ENCODE measurements at places on chromosomes 4 and X.
A peak's percentile ranks its signal among the peaks of the same experiment; 100 is the strongest.

DNA sequence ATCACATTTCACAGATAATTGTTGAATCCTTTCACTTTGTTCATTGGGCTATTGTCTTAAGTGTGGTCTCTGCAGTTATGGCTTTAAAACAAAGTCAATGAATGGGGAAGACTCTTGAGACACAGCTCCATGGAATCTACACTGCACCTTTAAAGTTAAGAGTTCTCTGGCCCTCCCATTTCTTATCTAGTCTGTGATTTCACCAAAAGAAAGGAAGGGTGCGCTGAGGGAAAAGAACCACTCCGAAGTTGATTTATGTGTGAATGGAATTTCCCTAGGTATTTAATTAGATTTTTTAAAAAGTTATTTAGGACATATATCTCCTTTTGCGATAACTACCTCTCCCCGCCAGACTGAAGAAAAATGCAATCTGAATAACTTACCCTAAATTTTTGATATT, 2.5 kb downstream of the SEPTIN11 start:
- DNase-seq, result no peak

DNA sequence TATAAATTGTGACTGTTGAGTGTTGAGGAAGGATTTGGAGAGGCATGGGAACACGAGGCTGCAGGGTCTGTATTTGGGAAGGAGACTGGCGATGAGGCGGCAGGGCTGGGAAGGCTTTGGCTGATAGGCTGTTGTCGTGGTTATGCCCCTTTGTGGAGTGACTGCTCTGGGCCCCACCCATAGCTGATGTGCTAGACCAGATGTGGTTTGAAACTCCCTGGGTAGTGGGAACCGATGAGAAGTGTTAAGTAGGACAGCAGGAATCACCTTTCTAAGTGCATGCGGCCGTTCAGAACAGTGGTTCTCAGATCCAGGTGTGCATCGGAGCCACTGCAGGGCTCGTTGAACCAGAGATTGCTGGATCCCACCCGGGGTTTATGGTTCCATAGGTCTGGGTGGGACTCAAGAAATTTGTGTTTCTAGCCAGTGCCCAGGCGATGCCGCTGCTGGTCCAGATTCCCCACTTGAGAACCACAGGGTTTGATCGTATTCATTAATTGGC, 42.3 kb downstream of the TBC1D14 start:
- no peak for DNase-seq

DNA sequence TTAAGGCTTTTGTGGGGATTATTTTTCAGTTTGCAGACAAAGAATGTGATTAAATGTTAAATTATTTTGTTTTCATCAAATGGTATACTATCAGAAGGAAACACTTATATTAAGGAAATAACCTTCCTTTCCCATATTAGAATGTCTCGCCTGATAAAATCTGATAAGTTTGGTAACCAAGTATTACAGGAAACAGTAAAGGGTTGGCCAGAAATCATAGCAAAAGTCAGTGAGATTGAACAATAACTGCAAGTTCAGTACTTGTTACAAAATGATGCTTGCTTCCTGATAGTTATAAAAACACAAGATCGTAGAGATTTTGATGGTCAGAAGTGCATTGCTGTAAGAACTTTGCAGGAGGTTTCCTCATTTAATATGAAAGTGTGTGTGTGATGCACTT, 40.5 kb downstream of the FABP2 start:
- no peak for DNase-seq

GRCh38 chr4:140038031-140038533, 115.9 kb downstream of the MAML3 start:
- no peak for DNase-seq

- DNase-seq, result peak; percentile 42
Measured at GRCh38 chrX:85243761-85244449, at the start of the genes SATL1 and ZNF711. SATL1 (minus strand) TSS chrX:85243779; CDS start chrX:85108968, 134,811 bp downstream. ZNF711 (plus strand) TSS chrX:85243991; CDS start chrX:85247573, 3,582 bp downstream.
